ENCODE measurements at places on chromosomes 12 and 14.

- no peak for DNase-seq
Observed at GRCh38 chr12:52539083-52539820, 13.7 kb downstream of the KRT71 start.

DNA sequence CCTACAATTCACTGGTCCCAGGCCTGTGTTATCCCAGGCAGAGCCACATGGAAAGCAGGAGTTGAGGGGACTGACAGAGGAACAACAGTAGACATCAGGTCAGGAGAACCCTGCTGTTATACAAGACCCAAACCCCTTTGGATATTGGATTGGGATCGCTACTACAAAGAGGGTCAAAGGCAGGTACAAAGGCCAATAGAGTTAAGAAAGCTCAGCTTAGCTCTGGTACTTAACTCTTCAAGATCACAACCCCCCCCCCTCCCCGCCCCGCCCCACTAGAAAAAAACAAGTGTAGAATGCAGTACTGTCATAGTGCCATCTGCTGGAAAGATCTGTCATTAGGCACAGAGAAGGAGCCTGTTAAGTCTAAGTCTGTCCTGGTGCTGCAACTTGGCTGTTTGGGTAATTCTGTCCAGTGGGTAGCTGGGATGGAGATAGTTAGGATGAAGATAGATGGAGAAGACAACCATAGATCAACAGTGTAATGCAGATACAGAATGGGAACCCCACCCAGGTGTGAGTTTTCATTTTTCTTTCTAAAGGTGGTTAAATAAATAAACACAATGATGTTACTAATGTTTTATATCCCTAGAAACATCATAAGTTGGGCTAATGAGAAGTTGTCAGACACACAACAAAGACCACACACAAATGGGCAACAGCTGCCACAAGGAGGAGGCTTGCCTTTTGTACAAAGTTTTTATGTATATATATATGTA, 17.2 kb downstream of the REM2 start:
- peak; percentile 14 for DNase-seq

GRCh38 chr12:101931498-101932326, 54.3 kb downstream of the DRAM1 start:
- DNase-seq: no peak

GRCh38 chr12:120538281-120539156, 4.4 kb downstream of the RNF10 start:
- no peak for DNase-seq

- no peak for DNase-seq
Observed at GRCh38 chr12:25101092-25101445, 93.9 kb downstream of the DNAI7 start.

DNA sequence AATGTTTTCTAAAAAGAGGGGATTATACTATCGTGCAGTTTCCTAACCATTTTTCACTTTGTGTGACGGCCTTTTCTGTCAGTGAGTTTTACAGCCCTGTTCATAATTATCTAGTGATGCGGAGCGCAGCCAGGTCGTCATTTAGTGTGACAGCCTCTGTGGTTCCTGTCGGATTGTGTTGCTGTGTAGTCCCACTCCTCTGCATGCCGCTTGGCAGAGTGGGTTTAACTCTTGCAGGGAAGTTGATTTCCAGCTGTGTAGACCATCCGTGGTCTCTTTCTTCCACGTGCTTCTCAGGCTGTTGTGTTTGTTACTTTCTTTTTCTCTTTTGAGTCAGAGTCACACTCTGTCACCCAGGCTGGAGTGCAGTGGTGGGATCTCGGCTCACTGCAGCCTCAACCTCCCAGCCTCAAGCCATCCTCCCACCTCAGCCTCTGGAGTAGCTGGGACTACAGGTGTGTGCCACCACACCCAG, 8.6 kb downstream of the RAN start:
- no peak for DNase-seq

- no peak for DNase-seq
Observed at GRCh38 chr14:35385042-35385839, 19.3 kb downstream of the NFKBIA start.

DNA sequence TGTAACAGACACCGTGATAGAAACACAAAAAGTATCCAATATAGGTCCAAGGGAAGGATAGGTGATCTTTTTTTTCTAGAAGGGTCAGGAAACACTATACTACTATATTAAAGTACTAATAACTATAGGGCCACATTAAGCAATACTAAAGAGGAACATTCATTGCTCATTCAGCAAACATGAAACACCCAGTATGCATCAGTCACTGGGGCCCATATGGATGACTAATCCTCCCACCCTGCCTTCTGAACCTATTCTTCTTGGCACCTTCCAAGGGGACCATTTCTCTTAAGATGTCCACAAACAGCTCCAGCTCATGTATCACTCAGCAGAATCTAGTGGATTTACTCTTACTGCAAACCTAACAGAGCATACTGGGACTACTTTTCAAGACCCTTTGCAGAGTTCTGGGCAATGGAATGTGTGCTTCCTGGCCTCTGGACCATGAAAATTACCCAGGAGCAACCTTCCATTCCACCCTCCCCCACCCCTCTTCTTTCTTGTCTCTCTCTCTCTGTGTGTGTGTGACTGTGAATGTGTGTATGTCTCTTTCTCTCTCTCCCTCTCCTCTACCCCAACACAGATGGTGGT, 187.9 kb downstream of the EPS8 start:
- no peak for DNase-seq

GRCh38 chr12:9043766-9044165, 54.4 kb downstream of the KLRG1 start:
- DNase-seq: no peak

GRCh38 chr12:74259199-74259598, 278.4 kb upstream of the ATXN7L3B start:
- no peak for DNase-seq

- DNase-seq: no peak
Observed at GRCh38 chr12:91211866-91212265, 29.2 kb upstream of the DCN start.

- no peak for DNase-seq
Observed at GRCh38 chr12:94817695-94818075, 167.3 kb upstream of the TMCC3 start.

GRCh38 chr14:61537563-61538463, 157.5 kb upstream of the HIF1A start:
- DNase-seq: no peak

- DNase-seq: no peak
Observed at GRCh38 chr14:49640540-49641417, 5.7 kb upstream of the DNAAF2 start.

DNA sequence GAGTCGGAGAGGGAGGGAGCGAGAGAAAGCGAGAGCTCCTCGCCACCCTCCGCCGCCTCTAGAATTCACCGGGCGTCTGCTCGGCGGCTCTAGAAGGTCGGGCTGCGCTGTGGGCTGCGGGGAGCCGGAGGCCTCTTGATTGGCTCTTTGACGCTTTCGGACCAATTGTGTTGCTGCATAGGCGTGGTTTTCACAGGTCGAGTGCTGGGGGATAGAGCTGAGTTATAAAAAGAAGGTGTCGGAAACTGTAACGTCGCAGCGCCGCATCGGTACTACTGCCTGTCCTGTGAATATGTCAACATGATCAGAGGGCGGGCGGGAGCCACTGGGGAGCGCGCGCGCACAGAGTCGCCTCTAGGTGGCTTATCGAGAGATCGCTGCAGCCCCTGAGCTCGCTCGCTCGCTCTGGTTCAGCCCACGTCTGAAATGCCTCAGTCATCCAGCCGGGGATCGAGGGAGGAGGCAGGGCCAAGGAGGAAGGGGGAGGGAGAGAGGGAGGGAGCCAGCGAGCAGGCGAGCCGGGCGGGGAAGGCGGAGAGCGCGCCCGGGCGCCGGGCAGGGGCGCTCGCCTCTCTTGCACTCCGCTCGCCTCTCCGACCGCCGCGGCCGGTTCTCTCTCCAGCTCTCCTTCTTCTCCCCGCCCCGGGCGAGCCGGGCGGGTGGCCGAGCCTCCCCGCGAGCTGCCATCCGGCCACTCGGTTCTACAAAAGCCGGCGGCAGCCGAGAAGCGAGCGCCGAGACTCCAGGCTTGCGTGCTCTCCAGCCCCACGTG, at the start of gene TBX3:
Gene TBX3 (minus strand): TSS at position 78 of the 772 bp plus-strand sequence. CDS start 975 bp downstream, outside the sequence.
- peak; percentile 21 for DNase-seq

DNA sequence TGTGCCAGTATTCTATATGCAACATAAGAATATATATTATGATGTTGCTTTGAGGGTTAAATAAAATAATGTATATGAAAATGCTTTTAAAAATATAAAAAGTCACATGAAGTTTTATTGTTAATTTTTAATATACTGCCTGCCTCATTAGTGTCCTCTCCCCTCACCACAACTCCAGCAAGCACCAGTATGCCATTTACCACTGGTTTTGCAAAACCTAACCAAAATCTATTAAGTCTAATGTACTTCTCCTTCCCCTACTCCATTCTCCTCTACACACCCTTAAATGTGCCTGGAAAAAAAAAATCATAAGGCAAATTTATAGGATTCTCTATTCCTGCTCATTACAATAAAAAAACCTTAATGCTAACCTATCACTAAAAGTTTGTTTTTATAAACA, 24.0 kb upstream of the GNG2 start:
- no peak for DNase-seq

DNA sequence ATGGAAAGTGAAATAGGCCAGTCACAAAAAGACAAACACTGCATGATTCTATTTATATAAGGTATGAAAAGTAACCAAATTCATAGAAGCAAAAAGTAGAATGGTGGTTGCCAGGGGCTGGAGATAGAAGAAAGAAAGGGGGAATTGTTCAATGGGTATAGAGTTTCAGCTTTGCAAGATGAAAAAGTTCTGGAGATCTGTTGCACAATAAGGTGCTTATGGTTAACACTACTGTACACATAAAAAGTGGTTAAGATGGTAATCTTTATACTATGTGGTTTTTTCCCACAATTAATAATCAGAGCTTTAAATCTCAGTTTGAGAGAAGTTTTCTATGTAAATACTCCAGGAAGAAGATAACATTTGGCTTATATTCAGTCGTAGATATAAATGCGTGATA, 73.4 kb downstream of the SLC38A4 start:
- no peak for DNase-seq

- no peak for DNase-seq
Observed at GRCh38 chr14:77148510-77149231, 7.1 kb upstream of the ZDHHC22 start.

GRCh38 chr14:102197317-102197853, 57.7 kb downstream of the WDR20 start:
- DNase-seq: no peak

DNA sequence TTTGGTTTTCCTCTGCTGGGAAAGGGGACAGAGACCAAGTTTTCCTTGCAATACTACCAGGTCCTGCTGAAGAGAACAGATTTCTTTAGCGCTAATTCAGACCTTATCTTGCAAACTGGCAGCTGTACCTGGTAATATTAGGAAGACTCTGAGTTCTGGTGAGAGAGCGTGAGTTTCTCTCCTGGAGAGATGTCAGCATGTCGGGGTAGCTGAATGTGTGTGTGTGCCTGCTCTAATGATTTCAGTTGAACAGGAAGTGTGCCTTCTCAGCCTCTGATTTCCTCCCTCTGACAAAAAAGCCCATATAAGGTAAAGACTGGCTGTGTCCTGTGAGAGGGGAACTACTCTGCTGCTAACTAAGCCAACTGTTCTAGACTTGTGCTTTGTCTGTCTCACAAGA, 10.3 kb upstream of the ERP27 start:
- DNase-seq: peak; percentile 92

- DNase-seq: no peak
Observed at GRCh38 chr12:2498964-2499500, 295.7 kb upstream of the FKBP4 start.

- DNase-seq: no peak
Observed at GRCh38 chr14:55316564-55316963, 45.3 kb downstream of the FBXO34 start.

GRCh38 chr14:36451310-36452065, 68.5 kb downstream of the NKX2-1 start:
- DNase-seq: no peak

DNA sequence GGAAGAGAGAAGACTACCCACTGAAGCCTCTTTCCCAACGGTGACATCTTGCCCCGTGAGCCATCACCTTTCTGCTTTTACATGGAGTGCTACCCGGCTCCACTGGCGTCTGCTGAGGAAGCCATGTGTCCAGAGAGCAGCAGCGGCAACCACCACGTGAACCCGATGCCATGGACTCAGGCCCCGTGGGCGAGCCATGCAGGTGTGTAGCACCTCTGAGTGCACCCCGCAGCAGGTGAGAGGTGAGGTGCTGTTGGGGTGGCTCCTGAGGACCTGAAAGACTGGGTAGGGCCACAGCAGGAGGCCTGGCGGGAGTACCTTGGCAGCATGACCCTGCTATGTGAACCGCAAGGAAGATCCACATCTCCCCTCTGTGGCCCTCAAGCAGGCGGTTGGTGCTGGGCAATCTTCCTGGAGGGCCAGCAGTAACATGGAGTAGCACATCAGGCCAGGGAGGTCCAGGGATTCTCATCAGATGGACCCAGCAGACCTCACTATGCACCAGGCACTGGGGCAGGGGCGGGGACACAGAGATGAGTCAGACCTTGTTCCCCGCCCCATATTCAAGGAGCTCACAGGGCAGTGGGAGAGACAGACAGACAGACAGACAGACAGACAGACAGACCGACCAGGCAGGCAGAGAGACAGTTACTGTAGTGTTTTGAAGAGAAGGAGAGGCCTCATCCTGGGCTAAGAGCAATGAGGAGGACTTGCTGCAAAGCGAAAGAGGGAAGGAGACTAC, 129.6 kb downstream of the PAPOLA start:
- no peak for DNase-seq

GRCh38 chr12:127797918-127798317, 469.1 kb upstream of the TMEM132C start:
- no peak for DNase-seq

GRCh38 chr12:109134186-109134917, 18.0 kb downstream of the ACACB start:
- DNase-seq: no peak

DNA sequence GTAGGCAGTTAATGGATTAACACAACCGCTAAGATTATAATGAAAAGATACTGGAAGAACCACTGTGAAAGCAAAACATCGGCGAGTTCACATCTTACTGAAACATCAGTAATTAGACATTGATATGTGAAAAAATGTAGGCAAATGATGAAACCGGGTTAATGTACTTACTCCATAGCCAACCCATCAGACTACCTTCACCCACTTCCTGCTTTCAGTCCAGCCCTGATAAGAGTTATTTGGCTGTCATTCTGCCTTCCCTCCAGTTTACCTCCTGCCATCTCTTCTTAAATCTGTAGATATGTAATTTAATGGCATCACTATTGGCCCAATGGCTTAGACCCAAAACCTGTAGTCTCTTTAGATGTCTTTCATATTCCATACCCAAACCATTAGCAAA, 46.0 kb upstream of the LGR5 start:
- DNase-seq: no peak

GRCh38 chr14:71507681-71508080, 424.5 kb upstream of the RGS6 start:
- no peak for DNase-seq

GRCh38 chr14:54001189-54001878, 44.7 kb upstream of the BMP4 start:
- no peak for DNase-seq

Measured in CD4-positive, alpha-beta T cell (primary cell).